ENCODE measurements at places on chromosomes 1 and 21. TPM values are rescaled to one million over a fixed set of nuclear protein-coding genes. Genes with fewer than 3 reads are reported as not detected.

Gene RORC
- total RNA-seq, result not detected

Gene KLF17
- total RNA-seq, result 0.34 TPM

Gene GPR153
- total RNA-seq, result 29.0 TPM

Gene KIAA1614
- 0.15 TPM for total RNA-seq

Gene TCHHL1
- total RNA-seq, result not detected

Gene PLPP3
- total RNA-seq, result 9.6 TPM

Gene LCE6A
- not detected for total RNA-seq

Gene NUDT4B
- total RNA-seq, result 35.3 TPM

Gene EPHA10
- not detected for total RNA-seq

Gene MYBPH
- not detected for total RNA-seq

Gene TCP10L
- 1.3 TPM for total RNA-seq

Gene OR14K1
- total RNA-seq, result not detected

Gene FCAMR
- total RNA-seq, result not detected

Gene VASH2
- 0.60 TPM for total RNA-seq

Gene ANKRD34A
- total RNA-seq, result 2.0 TPM

Gene C1orf21
- 7.1 TPM for total RNA-seq

Gene UBASH3A
- not detected for total RNA-seq

Gene RGS8
- total RNA-seq, result 0.04 TPM

Gene HHIPL2
- total RNA-seq, result 1.6 TPM

Gene DPH2
- total RNA-seq, result 71.5 TPM

Gene DHRS3
- 143 TPM for total RNA-seq

Gene PCSK9
- not detected for total RNA-seq

Gene UTS2
- not detected for total RNA-seq

Gene SLAMF9
- total RNA-seq, result 1.8 TPM

Gene SELENBP1
- total RNA-seq, result not detected

Gene KLF18
- total RNA-seq, result not detected

Gene OR10J1
- not detected for total RNA-seq

Gene CELA2B
- total RNA-seq, result not detected

Gene MNDA
- not detected for total RNA-seq

Data from A375 (cell line).